ENCODE measurements at places on chromosomes 7 and 10.
A peak's percentile ranks its signal among the peaks of the same experiment; 100 is the strongest.

DNA sequence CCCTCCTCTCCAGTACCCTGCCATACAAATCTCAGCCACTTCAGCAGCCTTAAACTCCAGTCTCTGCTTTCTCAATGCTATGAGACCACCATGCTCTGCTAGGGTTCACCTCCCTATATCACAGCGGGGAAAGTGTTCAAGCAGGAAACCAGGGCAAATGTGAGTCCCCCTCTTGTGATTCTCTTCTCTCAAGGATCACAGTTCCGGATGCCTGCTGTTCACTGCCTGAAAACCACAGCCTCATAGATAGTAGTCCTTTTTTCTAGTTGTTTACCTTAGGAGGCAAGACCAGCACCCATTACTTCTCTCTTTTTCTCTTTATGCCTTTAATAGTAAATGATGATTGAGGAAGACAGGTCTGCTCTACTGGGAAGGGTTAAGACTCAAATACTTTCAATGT, 100.8 kb downstream of the SGMS1 start:
- no peak for DNase-seq

GRCh38 chr7:10821156-10821555, 152.5 kb upstream of the PHF14 start:
- no peak for DNase-seq

GRCh38 chr7:132080967-132081668, 495.2 kb downstream of the PLXNA4 start:
- DNase-seq, result no peak

DNA sequence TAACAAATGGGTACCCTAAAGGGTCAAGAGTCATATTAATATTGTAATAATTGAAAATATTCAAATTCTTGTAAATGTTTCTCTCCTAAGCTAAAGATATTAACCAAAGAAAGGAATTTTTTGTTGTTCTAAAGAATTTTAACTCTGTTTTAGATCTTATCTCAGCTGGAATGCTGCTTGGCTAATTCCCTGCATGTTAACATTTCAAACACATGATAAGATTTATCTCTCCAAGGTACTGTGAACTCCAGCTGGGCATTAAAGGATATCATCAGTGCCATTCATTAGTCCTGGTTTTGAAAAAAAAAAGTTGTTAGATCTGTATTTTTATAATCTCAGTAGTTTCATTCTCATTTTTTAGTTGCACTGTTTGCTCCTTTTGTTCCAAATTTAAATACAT, 76.9 kb downstream of the MAPK8 start:
- DNase-seq, result no peak

DNA sequence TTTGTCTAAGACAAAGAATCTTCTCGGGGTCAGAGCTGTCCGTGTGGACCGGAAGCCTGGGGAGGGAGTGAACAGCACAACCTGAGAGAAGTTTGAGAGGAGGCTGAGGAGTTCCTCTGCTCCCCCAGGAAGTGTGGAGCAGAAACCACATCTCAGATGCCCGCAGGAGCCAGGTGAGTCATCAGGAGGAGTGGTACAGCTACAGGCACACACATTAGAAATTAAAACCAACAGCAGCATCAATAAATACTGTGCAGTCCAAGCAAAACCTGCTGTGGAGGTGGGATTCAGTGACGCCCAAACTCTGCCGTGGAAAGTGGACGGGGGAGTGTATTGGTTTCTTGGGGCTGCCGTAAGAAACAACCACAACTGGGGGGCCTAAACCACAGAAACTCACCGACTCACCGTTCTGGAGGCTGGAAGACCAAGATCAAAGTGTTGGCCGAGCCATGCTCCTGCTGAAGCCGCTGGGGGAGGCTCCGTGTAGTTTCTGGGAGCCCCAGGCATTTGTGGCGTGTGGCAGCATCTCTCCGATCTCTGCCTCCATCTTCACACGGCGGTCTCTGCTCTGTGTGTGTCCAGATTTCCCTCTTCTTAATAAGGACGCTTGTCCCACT, 31.2 kb upstream of the GARS1 start:
- no peak for DNase-seq

DNA sequence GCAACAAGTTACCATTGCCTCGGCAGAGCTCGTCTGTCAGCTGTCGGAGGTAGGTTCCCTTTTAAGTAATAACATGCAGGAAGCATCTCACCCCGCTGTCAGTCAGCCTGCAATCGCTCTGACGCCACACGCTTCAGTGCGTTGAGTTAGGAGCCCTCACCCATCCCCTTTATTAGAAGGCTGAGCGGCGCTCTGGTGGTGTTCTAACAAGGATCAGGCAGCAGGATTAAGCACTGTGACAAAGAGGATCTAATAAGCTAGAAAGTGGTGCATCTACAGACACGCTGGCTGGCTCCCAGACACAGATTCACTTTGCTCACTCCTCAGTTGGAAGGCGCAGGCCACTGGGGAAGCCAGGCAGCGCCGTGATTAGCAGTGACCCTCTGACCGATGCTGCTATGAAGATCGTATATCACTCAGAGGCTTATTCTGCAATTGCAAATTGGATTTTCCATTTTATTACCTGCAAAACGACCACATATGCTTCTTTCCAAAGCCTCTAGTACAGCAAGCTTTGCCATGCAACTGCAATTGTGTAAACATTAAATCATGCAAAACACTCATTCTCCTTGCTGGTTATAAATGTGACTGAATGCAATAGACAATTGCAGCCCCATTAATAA, 117.7 kb downstream of the RSU1 start:
- DNase-seq, result no peak

GRCh38 chr7:27925573-27926201, 185.7 kb downstream of the TAX1BP1 start:
- no peak for DNase-seq

GRCh38 chr7:96669812-96670211, 39.8 kb downstream of the SEM1 start:
- no peak for DNase-seq

DNA sequence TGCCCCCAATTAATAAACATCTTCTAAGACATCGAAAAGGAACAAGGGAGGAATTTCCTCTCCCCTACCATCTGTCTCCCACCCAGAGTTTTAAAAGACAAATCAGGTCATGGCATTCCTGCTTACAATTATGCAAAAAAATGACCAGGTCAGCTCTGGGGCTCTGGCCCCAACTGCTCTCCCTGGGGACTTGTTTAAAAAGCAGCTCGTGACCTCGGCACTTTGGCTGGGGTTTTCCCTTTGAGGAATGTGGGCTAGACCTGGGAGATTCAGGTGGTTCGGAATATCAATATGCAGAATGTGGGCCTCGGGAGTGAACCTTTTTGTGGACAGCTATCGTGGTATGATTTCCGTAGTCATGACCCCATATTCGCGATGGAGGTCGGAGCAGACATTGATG, 648 bp upstream of the RADIL start:
- no peak for DNase-seq

DNA sequence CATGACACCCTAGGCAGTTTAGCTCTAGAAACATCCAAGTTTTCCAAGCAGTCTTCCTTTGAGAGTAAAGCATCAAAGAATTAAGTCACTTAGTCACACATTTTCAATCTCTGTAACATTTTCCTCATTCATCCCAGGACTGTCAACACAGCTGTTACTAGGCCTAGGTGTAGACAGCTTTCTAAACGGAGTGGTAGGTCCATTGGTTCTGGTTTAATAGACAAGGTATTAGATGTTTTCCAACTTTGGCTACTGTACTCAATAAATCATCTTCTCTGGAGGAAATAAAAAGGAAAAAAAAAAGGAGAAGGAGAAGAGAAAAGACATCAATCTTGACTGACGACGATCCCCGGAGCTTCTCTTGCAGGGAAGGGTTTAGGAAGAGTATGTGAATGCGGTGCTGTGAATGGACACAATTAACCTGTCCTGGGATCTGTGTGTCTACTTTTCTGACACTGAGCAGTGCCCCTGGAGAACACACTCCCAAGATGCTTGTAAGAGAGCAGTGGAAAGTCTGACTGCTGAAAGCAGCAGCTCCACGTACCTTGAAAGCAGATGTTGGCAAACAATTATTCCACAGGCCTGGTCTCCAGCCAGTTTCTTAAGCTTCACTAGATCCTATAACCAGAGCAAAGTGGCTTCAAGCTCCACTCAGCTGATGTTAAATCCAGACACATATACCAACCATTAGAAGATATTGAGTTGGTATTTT, 59.1 kb downstream of the CXCL12 start:
- no peak for DNase-seq

DNA sequence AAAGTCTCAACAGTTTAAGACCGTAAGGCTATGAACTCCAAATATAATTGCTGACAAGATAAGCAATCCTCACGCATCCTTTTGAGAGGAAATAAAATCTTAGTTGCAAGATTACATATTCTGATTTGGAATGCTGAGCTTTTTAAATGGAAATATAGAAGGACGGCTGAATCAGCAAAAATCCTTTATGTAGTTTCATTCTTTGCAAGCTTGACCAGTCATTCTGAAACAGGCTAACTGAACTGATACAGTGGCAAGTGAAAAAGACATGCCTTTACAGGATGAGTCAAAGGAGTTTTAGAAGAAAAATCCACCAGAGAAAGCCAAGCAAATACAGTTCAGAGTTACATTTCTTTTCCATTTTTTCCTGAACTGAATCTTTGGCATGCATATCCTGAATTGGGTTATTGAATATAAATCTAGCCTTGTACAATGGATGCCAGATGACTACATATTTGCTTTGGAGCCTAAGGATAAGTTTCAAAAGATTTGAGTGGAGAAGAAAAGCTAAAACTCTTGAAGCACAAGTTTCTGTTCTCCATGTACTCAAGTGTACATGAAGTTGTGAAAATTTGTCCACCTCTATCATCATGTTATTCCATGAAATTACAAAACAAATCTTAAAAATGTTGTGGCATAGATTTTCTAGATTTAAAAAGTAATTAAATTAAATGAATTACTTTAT, 4.4 kb downstream of the VIM start:
- DNase-seq, result no peak

- DNase-seq, result no peak
Measured at GRCh38 chr10:108688314-108688713, 1235.0 kb downstream of the XPNPEP1 start.

- DNase-seq, result no peak
Measured at GRCh38 chr7:112938863-112939573, 147.6 kb downstream of the GPR85 start.

- DNase-seq, result no peak
Measured at GRCh38 chr7:2947058-2947780, 96.4 kb downstream of the CARD11 start.

GRCh38 chr7:51138123-51139085, 178.2 kb downstream of the COBL start:
- no peak for DNase-seq

- no peak for DNase-seq
Measured at GRCh38 chr10:37687581-37687980, 169.8 kb downstream of the ZNF248 start.

GRCh38 chr10:18158773-18159265, 18.6 kb downstream of the CACNB2 start:
- DNase-seq, result no peak

GRCh38 chr7:116271161-116271913, 61.0 kb downstream of the TES start:
- no peak for DNase-seq

DNA sequence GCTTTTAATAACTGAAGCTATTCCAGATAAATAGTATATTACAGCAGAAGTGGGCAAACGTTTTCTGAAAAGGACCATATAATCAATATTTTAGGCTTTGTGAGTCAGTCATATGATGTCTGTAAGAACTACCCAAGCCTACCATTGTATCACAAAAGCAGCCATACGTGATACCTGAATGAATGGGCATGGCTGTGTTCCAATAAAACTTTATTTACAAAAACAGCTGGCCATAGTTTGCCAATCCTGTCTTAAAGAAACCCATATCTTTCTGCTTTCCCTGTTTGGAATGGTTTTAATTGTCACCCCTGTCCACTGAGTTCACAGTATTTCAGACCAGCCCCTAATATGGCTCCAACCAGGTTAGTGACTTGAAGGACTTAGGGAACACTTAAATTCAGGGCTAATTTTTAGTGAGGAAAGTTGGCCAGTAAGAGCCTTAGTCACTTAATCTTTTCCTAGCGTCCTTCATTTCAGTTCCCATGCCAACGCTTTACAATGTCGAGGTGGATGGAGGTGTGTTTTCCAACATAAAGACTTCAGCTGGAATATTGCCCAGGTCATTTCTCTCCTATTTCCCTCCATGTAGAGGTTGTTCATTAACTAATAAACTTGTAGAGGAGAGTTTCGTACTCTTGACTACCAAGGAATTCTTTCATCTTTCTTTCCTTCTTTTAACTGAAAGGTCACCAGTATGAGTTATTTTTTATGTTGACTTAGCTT, 184.5 kb downstream of the TRIL start:
- no peak for DNase-seq

DNA sequence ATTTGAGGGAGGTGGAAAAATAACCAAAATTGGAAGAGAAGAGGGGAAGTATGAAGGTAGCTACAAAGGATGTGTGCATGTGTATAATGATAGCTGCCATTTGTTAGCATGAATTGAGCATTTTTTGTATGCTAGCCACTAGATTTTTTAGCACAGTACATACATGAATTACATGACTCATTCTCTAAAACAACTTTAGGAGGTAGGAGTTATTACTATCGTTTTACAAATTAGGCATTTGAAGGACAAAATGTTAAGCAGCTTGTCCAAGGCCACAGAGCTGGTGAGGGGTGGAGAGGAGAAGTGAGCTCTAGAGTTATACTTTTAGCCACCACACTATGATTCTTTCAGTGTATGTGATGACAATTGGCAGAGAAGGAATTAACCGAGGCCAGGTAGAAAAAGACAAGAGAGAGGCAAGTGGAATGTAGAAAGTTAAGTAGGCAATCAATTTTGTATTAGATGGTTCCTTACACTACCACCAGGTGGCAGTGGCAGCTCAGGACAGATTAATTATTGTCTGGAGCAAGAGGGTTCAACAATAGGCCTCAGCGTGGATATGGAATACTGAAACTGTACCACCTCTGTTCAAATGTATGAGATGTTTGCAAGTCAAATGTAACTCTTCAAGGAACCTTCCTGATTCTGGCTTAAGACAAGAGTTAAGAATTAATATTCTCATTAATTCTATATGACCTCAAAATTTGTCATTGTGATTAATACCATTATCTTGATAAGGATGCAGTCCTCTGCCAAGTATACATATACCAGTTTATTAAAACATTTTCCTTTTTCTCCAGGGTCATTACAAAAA, 128.0 kb downstream of the MBL2 start:
- peak; percentile 2 for DNase-seq

GRCh38 chr7:27634671-27635493, 27.8 kb downstream of the HIBADH start:
- no peak for DNase-seq

- no peak for DNase-seq
Measured at GRCh38 chr10:128103229-128103714, 23.0 kb downstream of the MKI67 start.

GRCh38 chr7:126185959-126186580, 1066.7 kb downstream of the GRM8 start:
- no peak for DNase-seq

Data from GM19239 (cell line).